ENCODE measurements at places on chromosomes 12 and 14. TPM values are rescaled to one million over a fixed set of nuclear protein-coding genes. Genes with fewer than 3 reads are reported as not detected.

The CLEC9A gene
- total RNA-seq = not detected

The PLEKHH1 gene
- total RNA-seq = 3.6 TPM

The SSTR1 gene
- total RNA-seq = not detected

The P3H3 gene
- total RNA-seq = 28.7 TPM

The FICD gene
- 3.0 TPM for total RNA-seq

The TULP3 gene
- total RNA-seq = 18.6 TPM

The KRT72 gene
- total RNA-seq = not detected

The PAWR gene
- total RNA-seq = 42.7 TPM

The TEP1 gene
- total RNA-seq = 10.5 TPM

The TBX5 gene
- total RNA-seq = not detected

The NELL2 gene
- total RNA-seq = 0.11 TPM

The OVCH1 gene
- total RNA-seq = not detected

The TAS2R46 gene
- total RNA-seq = not detected

The CALCOCO1 gene
- total RNA-seq = 18.0 TPM

The SRSF9 gene
- total RNA-seq = 205 TPM

The HRK gene
- total RNA-seq = 1.6 TPM

The SERPINA6 gene
- total RNA-seq = 0.81 TPM

The ASB2 gene
- 0.67 TPM for total RNA-seq

The CISTR gene
- not detected for total RNA-seq

The GNB3 gene
- total RNA-seq = 1.5 TPM

The IFT81 gene
- total RNA-seq = 19.1 TPM

The OTOGL gene
- not detected for total RNA-seq
